ENCODE measurements at places on chromosomes 2 and 18. TPM values are rescaled to one million over a fixed set of nuclear protein-coding genes. Genes with fewer than 3 reads are reported as not detected.

GRCh38 chr18:49400398-49401072 is 59.9 kb downstream of the DYM start:
- DNase-seq = peak; percentile 66

DNA sequence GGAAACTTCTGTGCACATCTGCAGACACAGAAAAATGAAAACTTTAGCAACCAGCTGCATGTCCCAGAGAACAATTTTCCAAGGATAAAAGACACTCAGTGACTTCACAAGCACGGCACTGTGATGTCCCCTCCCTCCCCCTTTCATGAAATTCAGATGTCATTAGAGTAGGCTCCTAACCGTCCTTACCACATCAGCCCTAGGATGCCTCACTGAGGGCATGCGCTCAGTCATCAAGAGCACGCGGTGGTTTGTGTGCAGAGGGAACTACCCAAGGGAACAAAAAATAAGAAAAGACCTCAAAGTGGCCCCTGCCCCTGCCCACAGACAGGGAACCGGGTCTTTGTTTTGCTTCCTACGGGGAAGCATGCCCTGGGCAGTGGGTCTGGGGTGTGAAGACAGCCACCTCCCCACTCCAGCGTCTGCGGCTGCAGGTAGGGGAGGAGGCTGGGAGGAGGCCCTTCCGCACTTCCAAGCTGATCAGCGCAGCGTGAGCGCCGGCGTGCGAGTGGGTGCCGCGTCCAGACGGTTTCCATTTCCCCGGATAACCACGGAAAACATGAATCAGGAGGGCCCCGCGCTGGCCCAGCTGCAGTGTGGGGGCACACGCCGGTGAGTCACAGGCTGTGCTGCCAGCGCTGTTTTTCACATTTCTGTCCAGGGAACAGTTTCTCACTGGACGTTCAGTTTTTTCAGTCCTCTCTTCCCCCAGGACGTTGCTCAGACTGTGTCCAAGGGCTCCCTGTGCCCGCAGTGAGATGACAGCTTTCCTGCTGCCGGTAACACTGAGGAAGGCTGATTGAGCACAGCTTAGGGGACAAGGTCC is 70.6 kb downstream of the COPS8 start:
- no peak for DNase-seq

The FBLN7 gene
- total RNA-seq = not detected

DNA sequence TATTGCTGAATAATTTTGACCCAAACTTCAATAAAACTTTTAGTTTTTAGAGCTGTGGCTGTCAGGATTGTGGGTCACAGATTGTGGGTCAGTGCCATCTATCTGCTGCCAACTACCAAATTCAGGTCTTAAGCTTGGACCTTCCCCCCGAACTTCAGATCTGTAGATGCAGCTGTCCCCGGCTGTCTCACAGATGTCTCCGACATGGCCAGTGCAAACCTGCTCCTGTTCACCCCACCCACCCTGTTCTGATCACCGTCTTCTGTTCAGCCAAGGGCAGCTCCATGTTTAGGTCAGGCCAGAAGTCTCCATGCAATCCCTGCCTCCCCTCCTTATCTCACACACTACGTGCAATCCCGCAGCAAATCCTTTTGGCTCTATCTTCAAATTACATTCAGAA is 175.0 kb downstream of the PRKCE start:
- DNase-seq = no peak

- DNase-seq = no peak
Observed at GRCh38 chr2:160516547-160517365, 23.1 kb upstream of the RBMS1 start.

- DNase-seq = peak; percentile 83
Observed at GRCh38 chr2:233982421-233983121, 65.4 kb downstream of the TRPM8 start.

The EIPR1 gene
- 68.4 TPM for total RNA-seq

The PLEKHH2 gene
- 4.2 TPM for total RNA-seq

The SCN9A gene
- 2.1 TPM for total RNA-seq

DNA sequence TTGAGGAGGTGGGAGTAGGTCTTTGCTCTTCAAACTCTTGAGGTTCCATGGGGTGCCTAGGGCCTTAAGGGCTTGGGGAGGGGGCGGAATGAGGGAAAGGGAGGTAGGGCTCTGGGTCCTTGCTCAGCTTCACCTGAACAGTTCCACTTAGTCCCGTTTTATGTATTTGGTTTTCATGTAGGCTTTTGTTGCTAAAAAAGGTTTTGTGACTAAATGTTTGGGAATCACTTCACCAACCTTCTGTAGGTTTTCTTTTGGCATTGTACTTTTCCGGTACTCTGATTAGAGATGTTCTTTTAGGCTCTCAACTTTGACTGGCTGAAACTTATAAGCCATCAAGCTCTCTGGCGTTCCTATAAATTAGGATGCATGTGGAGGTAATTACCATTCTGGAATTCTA is 108.1 kb downstream of the MYCN start:
- DNase-seq = no peak

DNA sequence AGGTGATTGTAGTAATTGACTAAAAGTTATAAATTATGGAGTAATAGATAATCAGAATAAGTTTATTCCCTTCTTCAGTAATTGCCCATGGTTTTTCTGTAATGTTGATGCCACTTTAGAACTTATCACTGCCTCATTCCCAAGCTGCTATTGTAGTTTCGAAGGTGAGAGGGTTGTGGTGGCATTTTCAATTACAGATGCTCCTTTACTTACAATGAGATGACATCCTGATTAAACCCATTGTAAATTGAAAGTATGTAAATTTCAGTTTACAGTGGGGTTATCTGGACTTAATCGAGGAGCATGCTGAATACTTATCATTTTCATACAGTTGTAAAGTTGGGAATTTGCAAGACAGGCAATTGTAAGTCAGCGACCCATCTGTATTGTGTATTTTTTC is 2.9 kb downstream of the NDUFV2 start:
- DNase-seq = no peak

The CCDC141 gene
- not detected for total RNA-seq

GRCh38 chr2:231923951-231924888 is 2.0 kb downstream of the NPPC start:
- no peak for DNase-seq

DNA sequence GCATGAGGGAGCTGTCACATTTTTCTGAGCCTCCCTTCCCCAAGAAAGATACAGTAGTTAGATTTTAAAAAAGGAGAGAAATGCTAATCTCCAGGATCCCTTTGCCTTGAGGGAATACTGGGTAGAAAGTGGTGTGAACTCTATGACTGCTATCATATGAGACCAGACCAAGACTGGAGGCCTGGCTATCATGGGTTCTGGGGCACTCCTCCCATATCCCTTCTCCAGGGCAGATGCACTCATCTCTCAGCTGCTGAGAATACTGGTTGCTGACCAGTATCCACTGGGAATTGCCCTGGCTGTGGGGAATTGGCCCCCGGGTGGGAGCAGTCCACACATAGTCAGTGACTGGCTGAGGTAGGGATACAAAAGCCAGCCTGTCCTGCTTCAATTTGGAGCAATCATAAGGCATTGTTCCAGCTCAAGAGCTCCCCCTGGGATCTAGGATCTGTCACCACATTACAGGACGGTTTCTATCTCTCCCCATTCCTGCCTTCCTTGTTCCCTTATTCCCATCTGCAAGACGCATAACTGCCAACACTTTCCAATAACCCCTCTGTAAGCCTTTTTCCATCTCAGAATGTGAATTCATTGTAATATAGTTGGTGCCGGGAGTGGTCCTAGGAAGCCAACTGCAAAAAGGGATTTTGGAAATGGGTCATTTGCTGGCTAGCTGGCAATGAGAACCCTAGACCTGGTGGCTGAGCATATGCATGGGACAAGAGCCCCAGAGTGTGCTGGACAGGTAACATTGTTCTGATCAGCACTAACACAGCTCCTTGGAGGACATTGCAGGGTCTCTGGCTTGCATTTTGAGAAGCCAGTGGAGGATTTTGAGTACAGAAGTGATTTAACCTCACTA is 35.4 kb upstream of the REEP1 start:
- DNase-seq = no peak

DNA sequence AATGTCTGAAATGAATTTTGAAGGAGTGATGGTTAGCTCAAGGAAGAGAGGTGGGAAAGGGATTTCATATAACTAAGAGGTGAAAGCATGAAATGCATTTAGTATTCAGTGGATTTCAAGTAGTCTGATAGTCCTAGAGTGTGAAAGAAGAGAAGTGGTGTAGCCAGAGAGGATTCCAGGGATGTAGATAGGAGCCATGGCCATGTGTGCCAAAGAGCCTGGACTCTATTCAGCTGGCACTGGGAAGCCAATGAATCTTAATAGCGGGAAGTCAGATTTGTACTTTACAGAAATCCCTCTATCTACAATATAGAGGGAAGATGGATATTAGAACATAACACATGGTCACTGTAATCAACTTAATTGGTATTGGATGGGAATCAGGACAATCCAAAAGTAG is 8.3 kb upstream of the BOLL start:
- DNase-seq = no peak

The VWA3B gene
- not detected for total RNA-seq

GRCh38 chr2:136582628-136583205 is 182.6 kb upstream of the THSD7B start:
- no peak for DNase-seq

The B4GALT6 gene
- total RNA-seq = 7.4 TPM

The NT5C1B gene
- not detected for total RNA-seq

DNA sequence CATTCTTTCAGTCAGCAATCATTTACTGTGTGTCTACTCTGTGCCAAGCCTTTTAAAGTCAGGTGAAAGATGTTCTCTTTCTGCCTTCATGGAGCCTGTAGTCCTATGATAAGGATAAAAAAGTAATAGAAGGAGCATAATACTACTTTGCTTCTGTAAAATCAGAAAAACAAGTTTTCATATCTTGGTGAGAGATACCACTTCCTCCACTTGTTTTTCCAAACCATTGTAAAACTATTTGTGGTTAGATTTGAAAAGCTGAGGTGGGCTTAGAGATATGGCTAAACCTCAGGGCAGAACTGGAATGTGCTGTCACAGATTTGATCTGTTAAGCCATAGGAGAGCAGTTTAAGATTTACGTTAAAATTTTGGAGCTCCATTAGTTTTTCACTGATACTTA is 104.7 kb upstream of the FAM117B start:
- DNase-seq = no peak

- no peak for DNase-seq
Observed at GRCh38 chr2:109318150-109318948, 189.3 kb downstream of the SH3RF3 start.

DNA sequence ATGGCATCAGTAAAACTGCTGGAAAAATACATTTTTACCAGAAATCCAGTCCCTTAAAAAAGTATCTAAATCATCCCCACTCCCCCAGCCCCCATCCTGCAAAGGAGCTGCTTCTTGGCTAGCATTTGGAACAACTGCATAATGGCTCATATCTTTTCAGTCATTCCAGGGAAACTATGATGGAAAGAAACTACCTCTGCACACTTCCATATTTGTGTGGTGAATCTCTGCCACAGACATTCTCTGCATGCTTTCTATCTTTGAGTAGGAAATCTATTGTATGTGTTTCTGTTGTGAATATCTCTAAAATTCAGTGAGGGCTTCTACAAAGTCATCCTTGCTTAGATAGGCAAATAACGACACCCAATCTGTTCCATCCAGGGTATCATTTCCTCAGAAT is 632.3 kb downstream of the LRP1B start:
- no peak for DNase-seq

- DNase-seq = no peak
Observed at GRCh38 chr18:8911408-8912340, 190.8 kb upstream of the NDUFV2 start.

DNA sequence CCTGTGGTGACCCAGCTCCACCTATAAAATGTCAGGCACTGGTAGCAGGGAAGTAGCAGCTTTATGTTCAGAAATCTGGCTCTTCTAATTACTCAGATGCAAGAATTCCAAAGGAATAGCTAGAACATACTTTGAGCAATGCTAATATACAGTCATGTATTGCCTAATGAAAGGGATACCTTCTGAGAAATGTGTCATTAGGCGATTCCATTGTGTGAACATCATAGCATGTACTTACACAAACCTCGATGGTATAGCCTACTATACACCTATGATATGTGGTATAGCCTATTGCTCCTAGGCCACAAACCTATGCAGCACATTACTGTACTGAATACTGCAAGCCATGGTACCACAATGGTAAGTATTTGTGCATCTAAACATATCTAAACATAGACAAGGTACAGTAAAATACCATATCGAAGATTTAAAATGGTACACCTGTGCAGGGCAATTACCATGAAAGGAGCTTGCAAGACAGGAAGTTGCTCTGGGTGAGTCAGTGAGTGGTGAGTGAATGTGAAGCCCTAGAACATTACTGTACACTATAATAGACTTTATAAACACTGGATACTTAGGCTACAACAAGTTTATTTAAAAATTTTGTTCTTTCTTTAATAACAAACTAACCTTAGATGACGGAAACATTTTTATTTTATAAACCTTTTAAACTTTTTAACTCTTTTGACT is 50.3 kb upstream of the ETAA1 start:
- DNase-seq = no peak

- no peak for DNase-seq
Observed at GRCh38 chr18:61954096-61954746, 61.4 kb upstream of the RNF152 start.

GRCh38 chr2:28810384-28811285 is at the start of gene SPDYA:
Gene SPDYA (plus strand): TSS chr2:28810834. CDS start chr2:28816015, 5,181 bp downstream.
- peak; percentile 3 for DNase-seq

The SEPTIN2 gene
- total RNA-seq = 366 TPM

GRCh38 chr2:201452058-201452921 is 750 bp downstream of the STRADB start:
- DNase-seq = no peak

The FAP gene
- 0.14 TPM for total RNA-seq

The TAF1B gene
- 14.6 TPM for total RNA-seq

DNA sequence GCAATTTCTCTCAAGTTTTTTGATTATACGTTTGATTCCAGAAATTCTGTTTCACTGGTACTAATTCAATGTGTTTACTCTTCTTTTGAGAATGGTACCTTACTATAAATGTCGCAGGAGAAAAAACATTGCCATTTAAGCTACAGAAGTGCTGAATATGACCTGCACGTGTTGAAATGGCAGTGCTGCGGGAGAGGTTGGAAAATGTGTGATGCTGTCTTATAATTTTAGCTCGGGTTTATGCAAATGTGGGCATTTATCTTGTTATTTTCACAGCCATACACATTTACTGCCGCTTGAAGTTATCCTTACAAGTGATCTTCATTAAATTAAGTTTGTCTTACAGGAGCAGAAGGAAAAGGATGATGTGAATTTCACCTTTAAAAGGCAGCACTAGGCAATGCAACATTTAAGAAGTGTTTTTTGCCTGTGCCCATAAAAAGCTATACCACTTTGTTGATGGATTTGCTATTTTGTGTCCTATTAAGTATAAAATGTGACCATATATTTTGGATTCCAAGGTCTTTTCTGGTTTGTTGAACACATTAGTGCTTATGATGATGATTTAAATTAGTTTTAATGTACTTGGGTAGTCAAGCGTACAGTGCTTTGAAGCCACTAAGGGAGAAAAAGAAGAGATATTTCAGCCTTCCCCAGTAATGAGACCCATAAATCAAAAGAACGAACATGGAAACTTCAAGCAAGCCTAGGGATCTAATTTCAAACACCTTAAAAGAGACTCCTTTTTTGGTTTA is 112.1 kb downstream of the LTBP1 start:
- no peak for DNase-seq

DNA sequence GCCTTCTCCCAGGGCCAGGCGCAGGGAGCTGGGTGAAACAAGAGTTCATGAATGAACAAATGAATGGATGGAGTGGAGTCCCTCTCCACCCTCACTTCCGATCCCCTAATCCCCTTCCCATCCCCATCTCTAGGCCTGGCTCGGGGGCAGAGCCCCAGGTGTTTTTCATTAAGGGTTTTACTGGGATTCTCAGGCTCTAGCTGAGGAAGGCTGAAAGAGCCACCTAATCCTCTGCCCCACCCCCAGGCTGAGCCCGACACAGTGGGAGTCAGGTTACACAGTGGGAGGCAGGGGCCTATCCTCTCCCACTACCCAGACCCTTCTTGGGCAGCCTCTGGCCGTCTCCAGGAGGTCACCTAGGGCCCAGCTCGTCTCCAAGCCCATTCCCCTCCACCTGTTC is 36.1 kb downstream of the SDC1 start:
- no peak for DNase-seq
